ENCODE measurements at places on chromosomes 1 and 21.

GRCh38 chr1:47921935-47922415 lies 75.2 kb downstream of the TRABD2B start:
- DNase-seq, result no peak

DNA sequence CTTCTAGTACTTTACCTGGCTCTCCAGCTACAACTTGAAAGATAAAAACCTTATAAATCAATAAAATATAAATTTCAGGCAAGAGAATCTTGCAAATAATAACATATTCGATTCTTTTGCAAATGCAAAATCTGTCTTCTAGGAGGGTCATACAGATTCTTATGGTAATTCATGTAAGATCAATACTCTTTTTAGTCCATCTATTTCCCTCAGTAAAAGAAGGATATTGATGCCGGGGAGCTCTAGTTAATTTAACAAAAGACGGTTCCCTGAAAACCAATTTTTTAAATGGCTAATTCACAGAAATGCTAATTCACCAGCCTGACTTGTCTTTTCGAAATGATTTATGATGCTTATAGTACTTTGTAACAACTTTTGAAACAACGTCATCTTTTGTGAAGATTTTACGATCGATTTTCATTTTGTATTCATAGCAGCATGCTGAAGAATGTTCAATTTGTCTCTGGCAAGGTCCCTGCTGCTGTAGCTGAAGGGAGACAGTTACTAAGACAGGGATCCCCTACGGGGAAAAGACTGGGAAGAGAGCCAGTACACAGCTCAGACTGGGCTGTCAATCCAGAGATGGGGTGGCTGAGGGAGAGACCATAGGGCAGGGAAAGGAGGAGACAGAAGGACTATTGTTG lies 90.6 kb upstream of the SPAG17 start:
- no peak for DNase-seq

- no peak for DNase-seq
Measured at GRCh38 chr1:2190491-2190976, 4.0 kb downstream of the FAAP20 start.

- no peak for DNase-seq
Measured at GRCh38 chr1:43066578-43066977, 105.5 kb downstream of the EBNA1BP2 start.
